ENCODE measurements at places on chromosomes 2 and 18.

DNA sequence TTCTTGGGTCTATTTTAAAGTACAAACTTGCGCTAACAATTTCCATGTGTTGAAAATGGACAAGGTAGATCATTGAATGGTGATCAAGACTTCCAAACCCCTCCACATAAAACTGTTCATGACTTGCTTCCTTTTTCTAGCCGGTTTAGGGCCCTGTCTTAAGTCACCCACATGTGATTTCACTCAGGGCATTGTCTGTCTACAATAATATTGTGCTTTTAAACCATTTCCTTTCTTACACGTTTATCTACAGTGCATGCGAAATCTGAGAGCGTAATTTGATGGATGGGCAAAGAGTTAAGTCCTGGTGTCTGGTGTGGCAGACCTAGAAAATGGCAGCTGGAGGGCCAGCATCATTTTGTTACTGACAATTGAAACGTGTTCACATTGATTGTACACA lies 2.0 kb upstream of the ZNF516 start:
- no peak for DNase-seq

DNA sequence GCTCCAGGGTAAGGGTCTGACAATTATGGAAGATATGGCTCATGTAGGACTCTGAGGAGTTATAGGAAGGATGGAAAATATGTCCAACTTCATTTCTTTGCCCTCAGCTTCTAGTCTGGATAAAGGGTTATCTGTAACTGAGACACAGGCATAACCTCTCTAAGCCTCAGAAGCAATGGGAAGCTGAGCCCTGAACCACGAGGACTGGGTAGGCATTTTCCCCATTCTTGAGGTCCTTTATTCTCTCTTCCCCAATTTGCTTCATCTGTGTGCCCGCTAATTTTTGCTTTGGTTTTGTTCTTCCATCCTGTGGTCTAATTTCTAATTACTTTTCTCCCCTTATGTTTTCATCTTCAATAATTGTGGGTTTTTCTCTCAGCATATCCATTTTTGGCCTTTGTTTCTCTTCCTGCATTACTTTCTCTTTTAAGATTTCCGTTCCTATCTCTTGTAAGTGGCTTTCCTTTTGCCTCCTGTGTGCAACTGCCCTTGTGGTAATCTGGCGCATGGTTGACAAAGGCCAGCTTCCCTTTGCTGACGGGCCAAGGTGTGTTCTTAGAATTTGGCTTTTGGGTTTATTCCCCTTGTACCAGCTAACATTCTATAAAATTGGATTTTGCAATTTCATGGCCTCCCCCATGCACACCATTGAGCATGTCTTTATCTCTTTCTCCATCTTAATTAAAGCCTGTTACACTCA lies 343.8 kb downstream of the TXNL1 start:
- no peak for DNase-seq

DNA sequence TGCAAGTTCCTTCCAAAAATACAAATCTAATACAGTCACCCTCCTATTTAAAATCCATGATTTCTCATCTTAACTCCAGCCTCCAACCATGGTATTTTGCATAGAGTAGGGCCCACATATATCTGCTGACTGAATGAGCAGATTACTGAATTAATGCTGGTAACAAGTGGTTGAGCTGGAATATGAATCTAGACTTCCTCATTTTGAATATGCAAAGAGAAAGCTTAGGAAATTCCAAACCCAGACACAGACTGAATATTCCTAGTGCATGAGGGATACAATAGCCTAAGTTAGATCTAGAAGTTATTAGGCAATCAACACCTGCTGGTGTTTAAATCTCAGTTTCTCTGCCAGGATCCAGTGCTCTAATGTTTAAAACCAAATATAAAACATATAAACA lies 215.1 kb upstream of the CYP26B1 start:
- no peak for DNase-seq

DNA sequence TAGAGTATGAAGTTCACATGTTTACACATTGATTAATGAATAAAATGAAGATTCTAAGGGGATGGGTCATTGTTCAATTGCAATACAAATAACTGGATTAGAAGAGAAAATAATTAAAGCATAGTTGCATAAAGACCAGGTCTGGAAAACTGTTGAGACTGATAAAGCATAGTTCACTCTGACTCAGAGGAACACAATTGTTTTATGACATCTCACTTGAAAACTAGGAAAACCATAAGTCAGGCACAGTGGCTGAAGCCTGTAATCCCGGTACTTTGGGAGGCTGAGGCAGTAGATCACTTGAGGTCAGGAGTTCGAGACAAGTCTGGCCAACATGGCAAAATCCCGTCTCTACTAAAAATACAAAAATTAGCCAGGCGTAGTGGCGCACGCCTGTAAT lies 46.7 kb downstream of the PLA2R1 start:
- no peak for DNase-seq

- no peak for DNase-seq
These were observed 100.2 kb downstream of the ATAD2B start for GRCh38 chr2:23826771-23827170.

GRCh38 chr2:75960472-75961009 lies 249.8 kb upstream of the GCFC2 start:
- DNase-seq: no peak

DNA sequence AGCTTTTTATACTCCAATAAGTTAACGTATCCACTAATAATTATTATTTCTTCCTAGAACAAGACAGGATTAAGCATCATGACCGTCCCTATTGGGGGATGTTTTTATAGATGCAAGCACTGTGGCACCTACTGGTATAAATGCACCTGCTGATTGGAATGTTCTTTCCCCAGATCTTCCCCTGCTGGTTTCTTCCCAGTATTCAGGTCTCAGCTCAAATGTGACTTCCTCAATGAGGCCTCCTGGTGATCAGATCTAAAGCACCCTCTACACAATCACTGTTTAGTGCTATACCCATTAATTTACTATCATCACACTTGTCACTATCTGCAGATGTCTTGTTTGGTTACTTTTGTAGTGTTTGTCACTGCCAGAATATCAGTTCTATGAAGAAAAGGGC lies 3.9 kb upstream of the TYMS start:
- no peak for DNase-seq

DNA sequence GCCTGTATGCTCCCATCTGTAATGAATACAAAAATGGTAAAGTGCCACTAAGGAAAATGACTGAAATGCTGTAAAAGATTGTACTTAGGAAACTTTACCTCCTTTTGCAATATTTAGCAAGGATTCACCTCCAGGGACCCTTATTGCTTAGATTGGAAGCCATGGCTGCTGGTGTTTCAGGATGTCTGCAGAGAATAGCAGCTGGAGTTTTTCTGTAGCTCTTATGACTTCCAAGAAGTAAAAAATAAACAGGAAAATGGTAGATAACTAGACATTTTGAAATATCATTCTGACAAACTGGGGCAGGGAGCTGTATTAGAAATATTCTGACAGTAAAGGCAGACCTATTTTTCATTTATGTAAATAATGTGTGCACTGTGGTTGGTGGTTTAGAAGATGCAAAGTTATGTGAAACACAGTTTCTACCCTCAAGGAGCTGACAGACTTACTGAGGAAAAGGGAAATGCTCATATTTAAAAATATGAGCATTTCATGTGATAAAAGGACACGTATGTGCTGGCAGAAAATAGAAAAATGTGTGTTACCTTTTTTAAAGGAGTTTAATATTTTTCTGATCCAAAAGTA lies 224.9 kb upstream of the BOD1L2 start:
- DNase-seq: no peak

- DNase-seq: no peak
These were observed 13.6 kb downstream of the HOXD3 start for GRCh38 chr2:176170602-176171305.

- no peak for DNase-seq
These were observed 27.5 kb downstream of the LPIN1 start for GRCh38 chr2:11773747-11774525.

GRCh38 chr2:136029149-136029548 lies 43.7 kb upstream of the DARS1 start:
- no peak for DNase-seq

GRCh38 chr2:123770996-123771720 lies 253.9 kb upstream of the CNTNAP5 start:
- DNase-seq: no peak

GRCh38 chr2:47321411-47322031 lies 81.4 kb upstream of the MSH2 start:
- DNase-seq: no peak

- DNase-seq: no peak
These were observed 261.9 kb downstream of the TCF4 start for GRCh38 chr18:55326134-55326533.

DNA sequence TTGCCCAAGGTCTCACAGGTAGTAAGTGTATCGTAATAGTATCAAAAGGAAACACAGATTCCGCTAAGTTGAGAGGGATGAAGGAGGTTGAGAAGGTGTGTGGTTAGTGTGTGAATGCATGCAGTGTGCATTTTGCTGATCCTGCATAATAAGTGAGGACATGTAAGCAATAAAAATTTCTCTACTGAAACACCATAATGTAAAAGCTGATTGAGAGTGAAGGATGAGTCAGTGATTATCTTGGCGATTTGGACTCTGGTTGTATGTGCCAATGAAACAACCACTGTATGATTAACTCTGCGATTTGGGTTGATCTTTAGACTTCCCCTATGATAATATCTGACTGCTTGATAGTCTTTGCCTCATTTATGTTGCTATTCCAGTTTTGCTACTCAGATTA lies 16.7 kb upstream of the ADGRF3 start:
- no peak for DNase-seq

DNA sequence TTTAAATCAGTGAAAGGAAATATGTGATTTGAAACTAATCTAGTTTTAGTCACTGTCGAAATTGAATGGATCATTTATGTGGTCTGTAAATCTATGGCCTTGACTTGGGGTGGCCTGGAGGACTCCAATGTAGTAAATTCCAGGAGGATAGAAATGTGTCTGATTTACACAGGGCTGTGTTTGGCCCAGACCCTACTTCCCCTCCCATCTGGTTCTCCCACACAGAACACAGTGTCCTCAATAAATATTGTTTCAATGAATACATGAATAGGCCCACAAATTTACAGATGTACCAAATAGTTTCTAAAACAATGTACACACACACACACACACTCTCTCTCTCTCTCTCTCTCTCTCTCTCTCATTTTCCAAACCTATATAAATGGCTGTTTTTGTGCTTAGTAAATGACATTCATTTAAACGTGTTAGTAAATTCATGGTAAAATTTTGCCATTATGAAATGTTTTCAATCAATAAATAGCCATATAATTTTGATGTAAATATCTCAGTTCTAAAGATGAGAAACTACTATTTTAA lies 1.9 kb downstream of the CCDC68 start:
- no peak for DNase-seq

GRCh38 chr2:65710779-65711295 lies 278.4 kb upstream of the SPRED2 start:
- DNase-seq: no peak

DNA sequence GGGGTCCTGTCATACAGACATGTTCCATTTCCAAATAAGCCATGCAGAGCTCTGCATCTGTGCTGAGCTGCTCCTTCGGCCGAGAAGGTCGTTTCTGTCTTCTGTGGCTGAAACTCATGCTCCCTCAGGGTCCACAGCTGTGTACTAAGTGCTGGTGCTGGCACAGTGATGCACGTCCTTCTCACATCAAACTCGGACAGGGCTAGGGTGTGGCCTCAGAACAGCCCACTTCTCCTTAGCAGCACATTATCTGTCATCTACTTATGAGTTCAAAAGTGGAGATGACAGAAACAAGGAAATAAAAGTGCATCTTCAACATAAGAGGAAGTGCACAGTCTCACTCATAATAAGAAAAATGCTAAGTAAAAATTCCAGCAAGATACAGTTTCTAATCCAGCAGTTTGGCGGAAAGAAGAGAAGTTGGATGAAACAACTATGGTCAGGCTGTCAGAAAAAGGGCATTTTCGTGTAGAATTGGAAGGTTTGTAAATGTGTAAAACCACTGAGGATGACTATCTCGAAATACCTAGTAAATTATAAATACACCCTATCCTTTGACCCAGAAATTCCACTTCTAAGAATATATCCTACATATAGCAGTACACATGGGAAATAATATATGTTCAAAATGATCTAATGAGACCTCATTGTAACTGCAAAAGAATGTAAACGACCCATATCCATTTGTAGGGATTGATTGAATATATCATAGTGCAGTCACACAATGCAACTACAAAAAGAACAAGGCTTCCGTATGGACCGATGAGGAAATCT lies 53.7 kb upstream of the APCDD1 start:
- no peak for DNase-seq

DNA sequence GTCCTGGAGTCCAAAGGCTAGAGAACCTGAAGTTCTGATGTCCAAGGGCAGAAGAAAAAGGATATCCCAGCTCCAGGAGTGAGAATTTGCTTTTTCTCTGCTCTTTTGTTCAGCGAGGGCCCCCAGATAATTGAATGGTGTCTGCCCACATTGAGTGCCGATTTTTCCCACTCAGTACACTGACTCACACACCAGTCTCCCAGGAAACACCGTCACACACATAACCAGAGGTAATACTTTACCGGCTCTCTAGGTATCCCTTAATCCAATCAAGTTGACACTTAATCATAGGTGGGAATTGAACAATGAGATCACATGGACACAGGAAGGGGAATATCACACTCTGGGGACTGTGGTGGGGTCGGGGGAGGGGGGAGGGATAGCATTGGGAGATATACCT lies 161.5 kb downstream of the WDR7 start:
- DNase-seq: no peak

- no peak for DNase-seq
These were observed 78.9 kb downstream of the NRXN1 start for GRCh38 chr2:50953021-50953420.

GRCh38 chr18:55256226-55256928 lies 297.1 kb upstream of the CCDC68 start:
- DNase-seq: no peak

DNA sequence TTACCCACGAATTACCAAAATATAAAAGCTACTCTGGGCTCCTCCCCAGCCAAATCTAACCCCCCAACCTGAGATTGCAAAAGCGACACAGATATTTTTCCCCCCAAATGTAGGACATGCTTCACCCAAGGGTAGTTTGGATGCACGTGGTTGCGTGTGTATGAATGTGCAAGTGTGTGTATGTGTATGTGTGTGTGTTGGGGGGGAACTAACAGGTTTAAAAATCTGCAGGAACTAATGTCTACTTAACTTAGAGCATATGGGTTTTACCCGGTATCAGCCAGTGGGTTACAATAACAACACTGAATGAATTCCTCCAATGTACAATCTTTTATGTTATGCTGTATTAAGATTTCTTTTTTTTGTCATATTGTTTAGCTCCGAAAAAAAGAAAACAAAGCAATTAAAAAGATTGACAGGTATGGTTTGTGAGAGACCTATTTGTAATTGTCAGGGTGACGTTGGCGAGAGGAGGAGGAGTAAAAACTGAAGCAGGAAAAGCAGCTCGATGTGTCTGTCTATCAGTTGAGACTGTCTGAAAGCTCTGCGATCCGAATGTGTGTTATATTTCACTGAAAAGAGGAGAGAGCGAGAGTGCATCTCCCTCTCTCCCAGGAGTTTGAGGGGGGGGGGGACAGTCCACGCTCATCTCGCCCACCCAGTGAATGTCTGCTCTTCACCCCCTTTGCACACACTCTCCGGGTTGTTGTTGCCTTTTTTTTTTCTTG lies at the start of gene TSHZ1:
Gene TSHZ1, plus strand, starts transcription at position 524 of the 728 bp plus-strand sequence. CDS start 1,080 bp downstream, outside the sequence.
- peak; percentile 39 for DNase-seq

All from effector memory CD4-positive, alpha-beta T cell (primary cell).